ENCODE measurements at places on chromosomes 16 and 17.
A peak's percentile ranks its signal among the peaks of the same experiment; 100 is the strongest.

- DNase-seq: no peak
Observed at GRCh38 chr17:4154201-4154600, 11.2 kb downstream of the CYB5D2 start.

GRCh38 chr16:81608523-81609209, 164.1 kb downstream of the CMIP start:
- no peak for DNase-seq

DNA sequence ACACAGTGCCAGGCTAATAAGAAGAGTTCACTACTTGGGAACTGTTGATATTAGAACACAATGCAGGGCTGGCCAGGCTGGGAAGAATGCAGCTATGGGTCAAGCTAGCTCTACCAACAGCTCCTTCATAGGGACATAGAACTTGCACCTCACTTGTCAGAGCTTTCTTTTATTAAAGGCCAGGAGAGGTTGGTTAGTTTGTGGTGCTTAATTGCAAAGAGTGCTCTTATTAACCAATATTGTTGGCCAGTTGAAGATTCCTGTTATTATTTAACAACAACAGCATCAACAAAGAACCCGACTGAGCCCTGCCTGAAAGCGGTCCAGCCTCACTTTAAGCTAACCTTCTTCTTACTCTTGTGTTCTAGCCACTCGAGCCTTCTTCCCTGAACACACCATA, 43.4 kb upstream of the ANKFN1 start:
- DNase-seq: no peak

GRCh38 chr16:58062821-58063220, 37.3 kb downstream of the MMP15 start:
- no peak for DNase-seq

DNA sequence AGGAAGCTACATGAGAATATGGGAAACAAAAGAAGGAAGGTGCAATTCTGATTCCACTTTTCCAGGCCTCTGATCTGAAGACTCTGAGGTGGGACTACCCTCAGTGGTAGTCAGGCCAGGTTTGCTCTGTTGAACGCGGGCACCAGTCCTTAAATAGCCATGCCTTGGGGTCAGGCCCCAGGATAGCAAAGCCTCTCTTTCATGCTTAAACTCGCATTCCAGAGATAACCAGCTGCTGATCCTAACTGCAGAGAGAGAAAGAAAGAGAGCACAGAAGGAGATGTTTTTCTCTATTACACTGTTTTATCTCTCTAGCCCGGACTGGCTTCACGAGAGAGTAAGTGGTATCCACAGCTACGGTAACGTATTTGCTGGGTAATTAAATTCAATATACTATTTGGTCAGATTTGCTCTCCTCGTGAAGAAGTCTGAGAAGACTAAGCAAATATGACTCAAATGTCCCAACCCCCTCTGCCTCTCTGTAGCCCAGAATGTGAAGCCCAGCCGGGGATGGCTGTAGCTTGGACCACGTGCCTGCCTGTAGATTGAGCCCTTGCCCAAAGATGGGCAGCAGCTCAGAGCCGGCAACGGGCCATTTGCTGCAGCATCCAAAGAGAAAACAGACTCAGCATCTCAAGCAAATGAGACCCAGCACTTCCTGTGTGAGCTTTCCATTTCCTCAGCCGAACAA, 122.2 kb downstream of the SMG6 start:
- no peak for DNase-seq

DNA sequence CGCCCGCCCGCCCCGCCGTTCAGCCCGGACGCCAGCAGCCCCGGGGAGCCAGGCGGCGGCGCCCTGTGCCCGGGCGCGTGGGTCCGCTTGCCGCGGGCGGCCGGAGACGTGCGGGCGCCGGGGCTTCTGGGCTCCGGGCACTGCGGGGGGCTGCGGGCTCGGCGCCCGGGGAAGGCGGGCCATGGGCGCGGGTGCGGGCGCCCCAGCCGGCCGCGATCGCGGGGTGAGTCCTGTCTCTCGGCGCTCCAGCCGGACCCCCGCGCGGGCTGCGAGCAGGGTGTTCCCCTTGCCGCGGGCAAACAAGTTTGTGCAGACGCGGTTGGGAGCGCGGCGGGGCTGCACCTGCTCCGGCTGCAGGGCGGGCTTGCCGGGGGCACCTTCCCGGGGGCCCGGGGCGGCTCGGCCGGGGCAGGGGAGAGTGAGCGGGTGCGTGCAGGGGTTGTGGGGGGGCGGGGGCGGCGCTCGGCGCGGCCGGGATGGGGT, 292 bp downstream of the WSCD1 start:
- no peak for DNase-seq

DNA sequence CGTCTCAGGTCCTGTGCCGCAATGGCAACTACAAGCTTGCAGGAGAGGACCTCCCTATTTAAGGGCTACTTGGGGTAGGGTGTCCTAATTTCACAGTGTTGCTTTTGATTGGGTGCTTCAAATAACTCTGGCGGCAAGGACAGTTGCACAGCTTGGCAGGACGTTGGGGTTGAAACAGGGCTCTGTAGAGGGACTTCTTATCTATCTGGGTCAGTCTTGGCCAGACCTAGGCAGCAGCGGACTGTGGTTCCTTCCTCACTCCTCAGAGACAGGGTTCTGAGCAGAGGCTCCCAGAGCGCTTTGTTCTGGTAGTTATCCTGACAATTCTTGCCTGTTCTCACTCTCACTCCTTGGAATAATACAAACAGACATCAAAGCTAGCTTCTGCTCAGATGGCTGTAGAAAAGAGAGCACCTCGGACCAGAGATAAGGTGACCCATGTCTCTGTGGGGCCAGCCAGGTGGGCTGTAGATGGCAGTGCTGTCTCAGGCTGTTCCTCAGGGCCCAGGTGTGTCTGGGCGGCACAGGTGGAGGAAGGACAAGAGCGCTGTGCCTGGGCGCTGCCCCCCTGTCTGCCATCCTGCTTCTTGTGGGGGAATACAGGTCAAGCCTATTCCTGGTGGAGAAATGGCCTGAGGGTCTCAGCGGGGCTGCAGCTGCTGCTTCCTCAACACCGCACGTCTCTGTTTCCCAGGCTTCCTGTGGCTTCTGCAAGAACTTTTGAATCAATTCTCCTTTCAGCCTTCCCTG, 61.0 kb downstream of the PLD6 start:
- DNase-seq: no peak

GRCh38 chr16:49663081-49664065, 192.5 kb downstream of the ZNF423 start:
- DNase-seq: no peak

DNA sequence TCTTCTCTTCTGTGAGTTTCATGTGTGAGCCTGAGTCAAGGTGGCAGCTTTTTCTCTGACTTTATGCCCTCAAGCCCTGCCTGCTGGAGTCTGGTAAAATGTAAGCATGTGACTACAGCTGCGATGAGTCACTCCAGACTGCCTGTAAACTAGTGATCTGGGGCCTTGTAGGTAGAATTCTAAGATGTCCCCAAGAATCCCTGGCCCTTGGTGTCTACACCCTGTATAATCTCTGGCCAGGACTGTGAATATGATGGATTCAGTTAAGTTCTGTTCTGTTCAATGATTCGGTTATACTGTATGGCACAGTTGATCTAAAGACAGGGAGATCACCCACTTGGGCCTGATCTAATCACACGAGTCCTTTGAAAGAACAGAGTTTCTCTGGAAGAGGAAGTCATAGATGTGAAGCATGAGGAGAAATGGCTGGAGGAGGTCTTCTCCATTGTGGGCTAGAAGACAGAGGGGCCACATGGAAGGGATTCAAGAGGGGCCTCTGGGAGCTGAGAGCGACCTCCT, 29.8 kb downstream of the PRSS54 start:
- DNase-seq: no peak

DNA sequence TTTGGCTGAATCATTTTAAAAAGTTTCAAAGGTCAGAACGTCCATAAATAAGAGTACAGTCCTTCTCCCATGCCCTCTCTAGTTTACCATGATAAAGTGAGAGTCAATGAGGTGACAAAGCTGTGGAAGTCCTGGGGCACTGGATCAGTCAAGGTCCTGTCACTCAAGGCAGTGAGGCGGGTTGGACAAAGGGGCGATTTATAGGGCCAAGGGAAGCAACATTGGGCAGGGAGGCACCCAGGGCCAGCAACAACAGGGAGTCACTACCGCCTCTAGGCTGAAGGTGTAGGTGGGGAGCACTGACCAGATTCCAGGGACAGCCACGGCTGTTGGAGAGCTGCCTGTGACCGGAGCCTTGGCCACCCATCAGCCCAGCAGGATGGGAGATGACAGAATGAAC, 28.6 kb upstream of the DYNLL2 start:
- no peak for DNase-seq

DNA sequence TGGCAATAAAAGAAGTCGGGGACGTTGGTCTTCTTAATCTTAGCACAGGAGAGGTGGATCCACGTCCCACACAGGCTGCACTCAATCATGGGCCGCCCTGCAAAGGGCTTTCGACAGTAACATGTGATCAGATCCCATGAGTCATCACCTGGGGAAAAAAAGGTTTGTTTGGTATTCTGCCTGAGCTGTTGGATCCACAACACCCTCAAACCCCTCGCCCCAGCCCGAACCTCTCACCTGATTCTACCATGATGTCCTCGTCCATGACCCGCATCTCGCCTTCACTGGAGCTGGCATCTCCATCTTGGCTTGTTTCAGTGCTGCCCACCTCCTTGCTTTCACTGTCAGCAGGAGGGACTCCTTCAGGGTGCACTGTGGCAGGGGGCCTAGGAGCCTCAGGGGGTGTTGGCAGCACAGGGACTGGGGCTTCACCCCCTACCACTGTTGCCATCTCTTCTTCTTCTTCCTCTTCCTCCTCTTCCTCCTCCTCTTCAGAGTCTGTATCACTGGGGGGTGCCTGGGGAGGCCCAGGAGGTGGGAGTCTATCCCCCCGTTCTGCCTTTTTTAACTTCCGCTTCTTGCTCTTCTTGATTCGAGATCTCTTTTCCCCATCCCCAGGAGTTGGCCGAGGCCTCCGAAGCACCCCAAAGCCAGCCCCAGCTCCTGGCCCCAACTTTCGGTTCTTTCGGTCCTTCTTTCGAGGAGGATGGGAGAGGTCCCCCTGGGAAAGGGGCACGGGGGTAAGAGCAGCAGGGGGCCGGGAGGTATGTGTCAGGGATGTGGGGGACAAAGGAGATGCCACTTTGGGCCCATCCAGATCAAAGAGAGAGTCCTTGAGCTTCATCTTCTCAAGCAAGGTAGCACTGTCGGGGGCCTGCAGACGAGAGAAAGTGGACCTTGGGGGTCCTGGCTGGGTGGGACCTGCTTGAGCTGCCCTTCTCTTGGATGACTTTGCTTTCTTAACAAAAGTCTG, 1.7 kb upstream of the DVL2 start:
- no peak for DNase-seq

DNA sequence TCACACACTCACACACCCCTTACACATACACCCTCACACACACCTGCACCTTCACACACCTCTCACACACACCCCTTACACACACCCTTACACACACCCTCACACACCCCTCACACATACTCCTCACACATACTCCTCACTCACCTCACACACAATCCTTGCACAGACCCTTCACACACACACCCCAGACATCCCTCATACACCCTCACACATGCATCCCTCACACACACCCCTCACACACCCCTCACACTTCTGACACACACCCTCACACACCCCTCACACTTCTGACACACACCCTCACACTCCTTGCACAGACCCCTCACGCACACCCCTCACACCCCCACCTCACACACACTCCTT, 23.9 kb downstream of the C17orf67 start:
- DNase-seq: no peak

DNA sequence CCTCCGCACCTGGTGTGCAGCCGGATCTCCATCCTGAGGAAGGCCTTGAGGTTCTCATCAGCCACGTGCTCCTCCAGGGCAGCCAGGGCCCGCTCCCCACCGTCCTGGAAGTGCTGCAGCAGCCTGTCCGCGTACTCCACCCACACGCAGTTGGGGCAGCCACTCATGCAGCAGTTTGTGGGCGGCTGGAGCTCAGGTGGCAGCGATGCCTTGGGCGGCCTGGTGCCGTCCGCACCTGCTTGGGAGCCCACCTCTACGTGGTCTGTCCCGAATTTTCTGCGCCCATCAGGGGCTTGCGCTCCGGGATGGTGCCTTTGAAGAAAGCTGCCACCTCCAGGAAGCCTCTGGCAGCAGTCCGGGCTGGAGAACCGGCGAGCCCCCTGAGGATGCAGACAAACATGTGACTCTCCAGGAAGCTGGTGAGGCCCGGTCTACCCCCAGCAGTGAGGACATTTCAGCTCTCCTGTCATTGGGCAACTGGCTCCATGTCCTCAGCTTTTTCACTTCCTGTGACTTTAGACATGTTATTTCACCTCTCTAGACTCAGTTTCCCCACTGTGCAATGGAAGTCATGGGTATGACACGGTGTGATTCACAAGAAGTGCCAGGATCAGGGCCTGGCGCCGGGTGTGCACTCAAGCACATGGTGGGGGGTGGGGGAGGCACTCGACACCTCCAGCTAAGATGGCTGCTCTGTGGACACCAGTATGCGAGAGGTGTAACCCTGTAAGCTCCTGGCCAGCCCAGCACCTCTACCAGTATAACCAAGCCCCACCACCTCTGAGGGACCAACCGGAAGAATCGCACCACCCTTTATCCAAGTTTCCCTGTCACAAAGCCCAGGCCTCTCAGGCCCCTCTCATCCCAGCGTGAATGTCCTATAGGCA, 957 bp downstream of the OXLD1 start:
- peak; percentile 53 for DNase-seq

GRCh38 chr16:49017501-49017900, 264.1 kb downstream of the CBLN1 start:
- DNase-seq: no peak

- no peak for DNase-seq
Observed at GRCh38 chr16:704552-705380, 835 bp downstream of the FBXL16 start.
